NCI-H1105 (cell line): ENCODE measurements at places on chromosomes 4 and X.
A peak's percentile ranks its signal among the peaks of the same experiment; 100 is the strongest.

- DNase-seq: no peak
These were observed 40.1 kb downstream of the FAM241A start for GRCh38 chr4:112185334-112185733.

DNA sequence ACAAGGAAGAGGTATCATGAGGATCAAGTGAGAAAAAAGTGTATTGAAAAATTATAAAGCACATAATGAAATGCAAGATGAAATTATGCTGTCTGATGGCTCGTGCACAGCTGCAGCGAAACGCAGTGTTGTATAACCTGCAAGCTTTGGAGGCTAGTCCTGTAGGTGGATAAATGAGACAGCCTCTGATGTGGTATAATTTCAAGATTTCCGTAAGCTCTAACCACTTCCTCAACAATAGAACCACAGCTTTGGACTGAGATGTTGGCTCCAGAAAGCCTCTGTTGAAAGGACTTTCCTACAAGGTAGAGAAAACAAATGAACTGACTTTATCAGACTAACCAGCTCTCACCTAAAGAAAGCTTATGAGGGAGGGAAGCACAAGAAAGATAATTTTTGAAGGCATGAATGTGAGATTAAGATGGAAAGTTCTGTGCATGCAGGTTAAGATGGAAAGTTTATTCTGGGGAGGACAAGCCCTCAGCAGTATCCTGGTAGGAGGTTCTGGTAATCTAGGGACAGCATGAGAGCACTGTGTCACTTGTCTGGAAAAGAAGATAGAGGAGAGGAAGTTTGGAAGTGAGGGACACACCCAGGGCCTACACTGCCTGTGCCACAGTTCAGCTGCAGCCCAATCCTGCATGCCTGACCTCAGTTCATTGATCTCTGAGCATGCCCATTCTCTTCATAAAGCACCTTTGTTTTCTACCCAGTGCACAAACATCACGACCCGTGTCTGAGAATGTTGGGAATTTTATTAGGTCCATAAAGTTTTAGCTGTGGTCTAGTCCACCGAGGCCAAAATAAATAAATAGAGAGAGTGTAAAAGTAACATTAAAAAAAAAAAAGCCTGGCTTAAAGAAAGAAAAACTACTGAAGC lies 161.5 kb upstream of the SFRP2 start:
- DNase-seq: no peak

- no peak for DNase-seq
These were observed 32.1 kb upstream of the GLRA2 start for GRCh38 chrX:14497184-14497666.

DNA sequence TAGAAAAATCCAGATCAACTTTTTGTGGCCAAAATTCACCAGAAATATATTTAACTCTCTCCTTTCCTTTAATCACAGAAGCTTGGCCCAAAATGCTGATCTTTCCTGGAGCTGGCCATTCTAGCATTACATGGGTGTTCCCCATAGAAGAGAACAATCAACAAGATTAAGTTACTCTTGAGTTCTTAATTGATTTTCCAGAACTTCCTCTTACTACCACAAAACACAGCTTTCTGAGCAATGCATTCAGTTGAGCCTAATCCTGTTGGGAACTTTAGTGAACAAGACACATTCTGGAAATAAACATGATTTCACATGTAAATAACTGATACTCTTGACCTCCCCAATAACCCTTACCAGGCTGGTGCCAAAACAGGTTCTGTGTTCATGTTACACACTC lies 45.4 kb upstream of the STIM2 start:
- DNase-seq: no peak

- peak; percentile 42 for DNase-seq
These were observed 746 bp downstream of the PPAT start for GRCh38 chr4:56434599-56435139.

- DNase-seq: no peak
These were observed 236.3 kb downstream of the PCDH10 start for GRCh38 chr4:133385161-133385954.

DNA sequence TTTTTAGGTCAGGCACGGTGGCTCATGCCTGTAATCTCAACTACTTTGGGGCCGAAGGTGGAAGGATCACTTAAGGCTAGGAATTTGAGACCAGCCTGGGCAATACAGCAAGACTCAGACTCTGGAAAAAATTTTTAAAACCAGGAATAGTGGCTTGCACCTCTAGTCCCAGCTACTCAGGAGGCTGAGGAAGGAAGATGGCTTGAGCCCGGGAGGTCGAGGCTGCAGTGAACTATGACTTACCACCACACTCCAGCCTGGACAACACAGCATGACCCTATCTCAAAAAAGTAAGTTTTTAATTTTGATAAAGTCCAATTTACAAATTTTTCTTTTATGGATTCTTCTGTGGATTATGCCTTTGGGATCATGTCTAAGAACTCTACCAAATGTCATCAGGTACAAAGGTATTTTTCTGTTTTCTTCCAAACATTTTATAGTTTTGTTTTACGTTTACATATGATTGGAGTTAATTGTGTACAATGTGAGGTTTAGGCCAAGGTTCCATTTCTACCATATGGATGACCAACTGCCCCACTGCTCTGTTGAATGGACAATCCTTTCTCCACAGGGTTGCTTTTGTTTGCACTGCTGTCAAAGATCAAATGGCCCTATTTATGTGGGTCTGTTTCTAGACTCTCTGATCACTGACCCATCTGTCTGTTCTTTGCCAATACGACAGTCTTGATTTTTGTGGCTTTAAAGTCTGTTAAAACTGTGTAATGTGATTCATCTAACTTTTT lies 48.2 kb downstream of the CPLX1 start:
- DNase-seq: no peak

- DNase-seq: no peak
These were observed 78.3 kb upstream of the STIM2 start for GRCh38 chr4:26782168-26782829.

GRCh38 chr4:85084371-85085094 lies 118.0 kb upstream of the WDFY3 start:
- DNase-seq: peak; percentile 69

DNA sequence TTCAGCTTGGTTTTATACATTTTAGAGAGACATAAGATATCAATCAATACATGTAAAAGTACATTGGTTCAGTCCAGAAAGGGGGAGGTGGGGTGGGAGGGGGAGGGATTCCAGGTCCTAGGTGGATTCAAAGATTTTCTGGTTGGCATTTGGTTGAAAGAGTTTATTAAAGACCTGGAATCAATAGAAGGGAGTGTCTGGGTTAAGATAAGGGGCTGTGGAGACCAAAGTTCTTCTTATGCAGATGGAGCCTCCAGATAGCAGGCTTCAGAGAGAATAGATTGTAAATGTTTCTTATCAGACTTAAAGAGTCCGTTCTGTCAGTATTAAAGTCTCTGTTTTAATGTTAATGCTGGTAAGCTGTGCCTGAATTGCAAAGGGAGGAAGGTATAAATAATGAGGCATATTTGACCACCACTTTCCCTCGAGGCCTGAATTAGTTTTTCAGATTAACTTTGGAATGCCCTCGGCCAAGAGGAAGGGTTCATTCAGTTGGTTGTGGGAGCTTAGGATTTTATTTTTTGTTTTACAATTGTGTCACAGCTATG lies 169.9 kb downstream of the AASDH start:
- DNase-seq: no peak

DNA sequence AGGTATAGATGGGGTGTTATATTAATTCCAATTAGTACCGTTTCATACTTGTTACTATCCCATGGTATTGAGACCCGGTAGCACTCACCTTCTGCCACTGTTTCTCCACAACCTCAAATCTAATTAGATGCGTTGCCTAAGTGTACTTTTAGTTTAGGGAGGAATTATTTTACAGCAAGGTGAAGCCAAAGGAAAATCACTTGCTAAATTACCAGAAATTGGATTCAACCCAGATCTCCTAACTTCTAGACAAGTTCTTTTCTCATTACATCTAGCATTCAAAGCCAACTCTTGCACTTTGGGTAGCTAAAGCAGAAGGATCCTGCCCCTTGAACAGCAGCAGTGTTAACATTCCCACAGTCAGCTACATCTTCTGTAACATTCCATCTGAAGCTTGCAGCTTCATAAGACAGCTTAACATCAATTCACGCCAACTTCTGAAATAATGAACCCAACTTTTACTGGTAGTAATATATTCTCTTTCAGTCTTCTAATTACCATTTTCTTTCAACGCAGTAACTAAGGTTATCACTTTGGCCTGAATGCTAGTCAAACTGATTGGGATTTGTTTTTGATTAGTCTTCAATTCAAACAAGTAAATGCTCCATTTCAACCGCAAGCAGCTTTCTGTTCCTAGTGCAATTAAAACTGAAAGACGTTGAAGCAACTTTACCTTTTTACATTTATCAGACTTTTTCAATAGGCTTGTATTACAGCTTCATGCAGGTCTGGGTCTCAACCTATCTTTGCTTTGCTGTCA lies 934 bp upstream of the SEC31A start:
- no peak for DNase-seq

DNA sequence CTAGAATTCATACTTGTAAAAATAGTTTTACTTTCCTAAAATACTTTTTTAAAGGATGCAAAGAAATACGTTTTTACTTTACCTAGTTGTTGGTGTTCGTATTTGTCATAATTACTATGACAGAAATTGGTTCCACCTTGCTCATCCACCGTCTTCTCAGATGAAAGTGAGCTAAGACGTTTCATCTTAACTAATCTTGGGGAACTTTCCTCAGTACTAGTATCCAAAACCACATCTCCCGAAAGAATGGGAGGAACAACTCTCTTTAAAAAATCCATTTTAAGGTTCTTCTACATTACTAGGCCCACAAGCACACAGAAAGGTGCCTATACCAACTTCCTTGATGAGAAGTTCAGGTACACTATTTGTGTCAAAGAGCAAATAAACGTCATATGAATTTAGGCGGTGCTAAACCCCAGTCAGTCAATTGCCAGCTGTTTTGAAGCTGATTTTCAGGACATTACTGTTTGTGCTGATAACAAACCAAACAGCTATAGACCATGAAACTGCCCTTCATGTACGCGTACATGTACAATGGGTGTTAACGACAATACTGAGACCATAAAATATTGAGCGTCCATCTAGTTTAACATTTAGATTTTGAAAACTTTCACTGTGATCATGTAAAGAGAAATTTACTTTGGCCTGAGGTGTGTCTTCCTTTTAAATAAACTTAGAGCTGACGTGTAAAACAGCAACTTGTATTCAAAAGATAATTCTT lies 99.1 kb downstream of the FRYL start:
- no peak for DNase-seq

- no peak for DNase-seq
These were observed 394 bp upstream of the DYNLT3 start for GRCh38 chrX:37847733-37848197.

DNA sequence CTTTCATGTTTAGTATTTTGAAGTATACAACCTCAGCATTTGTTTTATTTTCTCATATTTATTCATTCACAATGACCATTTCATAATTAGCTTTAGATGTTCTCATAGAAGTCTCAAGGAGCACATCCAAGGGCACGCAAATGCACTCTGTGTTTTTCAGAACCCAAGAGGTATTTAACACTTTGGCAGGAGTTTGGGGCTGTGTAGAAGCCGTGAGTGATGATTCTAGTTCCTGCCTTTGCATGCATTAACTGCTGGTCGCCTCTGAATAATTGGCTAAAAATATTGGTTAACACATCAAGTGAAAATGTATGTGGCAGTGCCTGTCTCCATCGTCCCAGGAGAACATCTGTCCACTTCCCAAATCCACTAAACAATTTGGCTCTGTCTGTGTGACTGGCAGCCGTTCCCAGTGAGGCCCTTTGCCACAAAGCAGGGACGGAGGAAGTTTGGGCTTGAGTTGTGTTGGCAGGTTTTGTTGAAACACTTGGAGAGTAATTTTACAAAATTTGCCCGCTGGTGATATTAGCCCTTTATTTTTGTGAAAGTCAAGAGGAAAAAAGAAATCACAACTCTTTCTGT lies 730.7 kb upstream of the SLIT2 start:
- DNase-seq: no peak

DNA sequence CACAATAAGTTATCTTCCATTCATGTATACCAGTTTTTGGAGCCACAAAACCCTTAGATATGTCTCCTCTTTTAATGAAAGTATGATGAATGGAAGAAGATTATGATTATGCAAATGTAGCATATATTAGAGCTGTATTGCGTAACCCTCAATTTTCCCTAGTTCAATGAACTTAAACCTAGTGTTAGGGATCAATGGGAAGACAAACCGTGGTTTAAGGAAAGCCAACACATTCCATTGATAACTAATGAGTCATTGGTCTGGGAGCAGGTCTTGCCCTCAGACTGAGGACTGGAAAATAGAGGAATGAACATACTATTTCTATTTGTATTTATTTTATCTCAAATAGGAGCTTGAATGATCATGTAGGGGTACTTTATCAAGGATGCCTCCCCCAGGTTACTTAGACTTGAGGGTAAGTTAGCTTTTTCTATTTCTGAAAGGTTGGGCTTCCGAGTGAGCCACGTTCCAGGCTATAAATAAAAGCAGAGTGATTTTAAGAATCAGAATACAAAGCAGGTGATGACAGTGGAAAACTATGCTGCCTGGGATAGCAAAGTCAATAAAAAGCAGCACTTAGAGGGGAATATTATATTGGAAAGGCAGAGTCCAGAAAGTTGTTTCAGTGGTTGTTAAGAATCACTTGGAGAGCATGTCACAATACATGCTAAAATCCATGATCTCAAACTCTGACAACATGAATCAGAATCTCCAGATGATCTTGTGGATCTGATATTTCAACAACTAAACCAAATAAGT lies 356.0 kb downstream of the ADAM29 start:
- no peak for DNase-seq

DNA sequence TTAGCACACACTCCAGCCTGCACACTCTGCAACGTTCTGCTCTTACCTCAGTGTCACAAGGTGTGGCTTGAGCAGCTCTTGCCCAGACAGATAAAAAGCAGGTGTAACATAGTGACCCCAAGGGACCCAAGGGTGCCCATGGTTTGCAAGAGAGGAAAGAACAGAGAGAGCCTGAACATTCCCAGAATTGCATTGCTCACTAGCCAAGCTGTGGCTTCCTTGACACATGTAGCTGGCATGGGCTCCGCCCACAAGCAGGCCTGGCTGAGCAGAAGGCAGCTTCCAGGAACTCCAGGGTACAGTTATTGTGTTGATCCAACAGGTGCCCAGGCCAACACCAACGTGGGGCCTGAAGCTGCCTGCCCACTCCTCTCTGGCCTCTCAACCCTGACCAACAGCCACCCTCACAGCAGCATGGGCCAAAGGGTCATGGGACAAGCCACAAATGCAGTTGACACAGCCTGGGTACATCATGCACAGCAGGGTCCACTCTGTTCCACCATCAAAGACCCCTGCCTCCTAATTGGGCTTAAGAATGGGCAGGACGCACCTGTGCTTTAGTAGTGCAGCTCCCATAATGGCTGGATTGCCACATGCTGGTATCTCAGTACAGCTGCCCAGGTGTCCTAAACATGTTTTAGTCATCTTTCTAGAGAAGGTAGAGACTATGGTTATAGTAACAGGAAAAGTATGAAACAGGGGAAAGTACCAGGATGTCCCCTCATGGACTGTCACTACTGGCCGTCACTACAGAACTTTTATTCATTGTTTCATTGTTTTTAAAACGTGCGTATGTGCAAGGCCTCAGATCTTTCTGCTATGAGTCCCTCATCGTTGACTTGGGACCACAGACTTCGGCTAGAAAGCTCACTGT lies 73.7 kb upstream of the ACSL1 start:
- DNase-seq: no peak
